ENCODE measurements at places on chromosomes 11 and 22. TPM values are rescaled to one million over a fixed set of nuclear protein-coding genes. Genes with fewer than 3 reads are reported as not detected.

Gene IGF2
- 1.7 TPM for total RNA-seq

Gene CD248
- 40.3 TPM for total RNA-seq

Gene LRRC10B
- not detected for total RNA-seq

Gene SLC17A6
- not detected for total RNA-seq

Gene MS4A15
- not detected for total RNA-seq

Gene HEPHL1
- total RNA-seq: not detected

All from regular cardiac myocyte (primary cell).